ENCODE measurements at places on chromosomes 6 and 20.

GRCh38 chr6:53691252-53691651, 25.7 kb upstream of the KLHL31 start:
- no peak for DNase-seq

- peak; percentile 39 for DNase-seq
Observed at GRCh38 chr6:14211562-14211942, 94.0 kb downstream of the CD83 start.

- DNase-seq: peak; percentile 1
Observed at GRCh38 chr6:94636780-94637385, 940.5 kb upstream of the MANEA start.

GRCh38 chr6:40477246-40478126, 109.7 kb downstream of the LRFN2 start:
- DNase-seq: no peak

- no peak for DNase-seq
Observed at GRCh38 chr6:91716361-91716760, 1129.5 kb upstream of the MAP3K7 start.

DNA sequence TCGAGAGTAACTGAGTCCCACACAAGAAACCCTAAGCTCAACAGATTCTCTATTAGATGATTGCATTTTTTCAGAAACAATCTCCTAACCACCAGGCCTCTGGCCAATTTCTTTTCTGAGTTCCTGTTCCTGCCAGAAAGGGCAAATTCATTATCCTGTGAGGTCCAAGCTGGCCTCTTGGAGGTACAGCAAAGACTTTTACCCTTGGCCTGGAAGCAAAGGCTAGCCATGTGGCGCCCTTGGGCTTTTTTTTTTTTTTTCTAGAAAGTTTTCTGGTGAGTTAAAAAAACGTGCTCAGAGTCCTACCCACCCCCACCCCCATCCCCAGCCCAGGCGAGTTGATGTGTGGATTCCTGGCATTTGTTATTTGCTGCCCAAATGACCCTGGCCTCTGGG, 59.0 kb upstream of the EEF1A1 start:
- DNase-seq: peak; percentile 87

GRCh38 chr6:79796197-79796596, 151.2 kb downstream of the ELOVL4 start:
- DNase-seq: no peak

- no peak for DNase-seq
Observed at GRCh38 chr20:17273717-17274116, 46.9 kb downstream of the PCSK2 start.

GRCh38 chr6:19067165-19067564, 680.0 kb downstream of the RNF144B start:
- DNase-seq: no peak

DNA sequence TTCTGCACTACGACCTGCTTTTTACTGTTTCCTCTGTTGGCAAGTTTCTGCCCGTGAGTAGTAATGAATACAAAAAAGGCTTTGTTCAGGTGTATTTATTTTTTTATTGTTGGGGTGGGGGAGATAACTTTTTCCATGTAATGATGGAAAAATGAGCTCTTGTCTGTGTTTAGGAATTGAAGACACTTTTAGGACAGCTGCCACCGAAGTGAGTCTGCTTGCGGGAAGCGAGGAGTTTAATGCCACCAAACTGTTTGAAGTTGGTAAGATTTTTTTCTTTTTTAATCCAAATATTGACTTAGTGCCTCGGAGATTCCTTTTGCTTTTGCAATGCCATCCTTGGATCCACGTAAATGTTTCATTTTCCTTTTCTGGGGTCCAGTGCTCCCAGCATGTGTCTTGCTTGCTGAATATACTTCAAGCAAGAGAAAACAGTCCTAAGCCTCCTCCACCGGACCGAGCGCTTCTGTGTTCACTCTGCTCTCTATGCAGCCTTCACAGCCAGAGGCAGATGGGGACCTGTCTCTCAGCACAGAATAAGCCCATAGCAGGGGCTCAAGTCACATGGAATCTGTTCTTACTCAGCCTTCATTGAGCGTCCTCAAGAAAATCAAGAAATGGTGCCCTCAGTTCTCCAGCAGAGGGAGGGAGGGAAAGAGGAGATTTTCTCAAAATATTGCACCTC, 71.3 kb downstream of the ISM1 start:
- DNase-seq: no peak

GRCh38 chr6:53879608-53880007, 84.8 kb downstream of the LRRC1 start:
- DNase-seq: no peak

DNA sequence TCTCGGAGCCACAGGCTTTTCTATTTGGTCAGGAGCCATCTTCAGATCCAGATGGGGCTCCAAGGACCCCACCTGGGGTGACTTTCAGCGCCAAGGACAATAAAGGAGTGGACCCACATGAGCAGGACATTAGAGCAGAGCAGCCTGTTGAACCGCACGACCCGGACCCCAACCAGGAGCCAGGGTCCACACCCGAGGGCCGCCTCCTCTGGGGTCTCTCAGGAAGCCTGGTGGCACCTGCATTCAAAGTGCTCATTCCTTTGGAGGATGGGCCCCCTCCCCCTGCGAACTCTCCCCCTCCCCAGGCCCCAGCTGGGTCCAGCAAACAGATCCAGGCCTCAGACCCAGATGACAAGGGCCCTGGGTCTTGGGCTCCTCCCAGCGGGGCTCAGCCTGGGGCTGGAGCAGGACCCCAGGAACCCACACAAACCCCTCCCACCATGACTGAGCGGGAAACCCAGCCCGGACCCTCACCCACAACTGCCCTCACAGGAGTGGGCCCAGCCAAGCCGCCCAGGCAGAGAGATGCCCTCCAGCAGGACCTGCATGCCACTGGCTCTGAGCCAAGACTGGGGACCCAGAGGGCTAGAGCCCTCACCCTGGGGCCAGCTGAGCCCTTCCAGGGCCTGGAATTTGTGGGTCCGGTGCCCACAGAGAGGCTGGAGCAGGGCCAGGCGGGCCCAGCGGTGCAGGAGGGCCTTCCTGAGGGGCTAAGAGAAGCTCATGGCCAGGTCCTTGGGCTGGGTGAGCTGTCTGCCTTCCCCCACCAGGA, 23.9 kb downstream of the RAB44 start:
- no peak for DNase-seq

DNA sequence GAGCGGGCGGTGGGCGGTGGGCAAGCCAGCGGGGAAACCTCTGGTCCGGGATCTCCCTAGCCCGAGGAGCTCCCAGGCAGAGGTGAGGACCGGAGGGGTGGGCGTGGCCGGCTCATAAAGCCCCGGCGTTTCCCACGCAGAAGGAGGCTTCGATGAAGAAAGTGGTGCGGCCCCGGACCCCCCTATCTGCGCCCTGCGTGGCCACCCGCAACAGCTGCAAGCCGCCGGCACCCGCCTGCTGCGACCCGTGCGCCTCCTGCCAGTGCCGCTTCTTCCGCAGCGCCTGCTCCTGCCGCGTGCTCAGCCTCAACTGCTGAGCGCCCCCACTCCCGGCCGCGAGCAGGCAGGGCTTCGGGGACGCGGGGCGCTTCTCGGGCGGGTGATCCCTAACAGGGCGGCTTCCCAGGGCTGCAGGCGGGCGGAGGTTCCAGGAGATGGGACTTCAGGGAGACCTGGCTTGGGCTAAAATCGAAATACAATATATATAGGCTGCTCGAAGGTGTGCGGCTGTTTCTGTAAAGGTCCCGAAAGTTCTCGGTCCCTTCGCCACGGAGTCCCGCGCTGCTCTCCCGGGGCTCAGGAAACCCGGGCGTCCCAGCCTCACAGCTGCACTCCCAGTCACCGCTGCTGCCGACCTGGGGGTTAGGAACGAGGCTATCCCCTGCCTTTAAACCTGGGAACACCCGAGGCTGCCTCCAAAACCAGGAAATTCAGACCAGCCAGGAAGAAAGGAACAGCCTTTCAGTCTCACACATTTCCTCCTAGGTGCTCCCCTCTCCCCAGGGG, 27.8 kb downstream of the ASIP start:
- DNase-seq: peak; percentile 28

- no peak for DNase-seq
Observed at GRCh38 chr6:114312931-114313330, 29.9 kb downstream of the HS3ST5 start.

GRCh38 chr6:46468403-46469010, 22.7 kb downstream of the RCAN2 start:
- DNase-seq: peak; percentile 65

- no peak for DNase-seq
Observed at GRCh38 chr20:64072498-64073063, 6.7 kb downstream of the RGS19 start.

GRCh38 chr6:111862314-111862713, 10.9 kb downstream of the FYN start:
- DNase-seq: no peak

- no peak for DNase-seq
Observed at GRCh38 chr6:150975136-150975535, 109.6 kb downstream of the MTHFD1L start.

- no peak for DNase-seq
Observed at GRCh38 chr6:132973514-132973993, 159.2 kb downstream of the RPS12 start.

DNA sequence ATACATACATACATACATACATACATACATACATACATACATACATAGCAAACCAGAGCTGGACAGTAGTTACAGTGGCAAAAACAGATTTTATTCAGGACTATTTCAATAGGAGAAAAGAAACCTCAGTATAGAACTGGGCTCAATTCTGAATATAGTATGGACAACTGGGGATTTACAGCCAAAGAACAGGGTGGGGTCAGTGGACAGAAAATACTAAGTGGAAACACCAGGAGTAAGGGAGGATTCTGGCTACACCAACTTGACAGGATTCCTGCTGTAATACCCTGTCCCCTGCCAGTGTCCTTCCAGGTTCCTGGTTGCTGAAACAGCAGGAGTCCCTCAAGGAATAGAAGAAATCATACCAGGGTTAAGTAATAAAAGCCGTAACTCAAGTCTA, 293.1 kb downstream of the SLC35F1 start:
- DNase-seq: no peak

- DNase-seq: no peak
Observed at GRCh38 chr6:1607516-1608221, 2.0 kb upstream of the FOXC1 start.

DNA sequence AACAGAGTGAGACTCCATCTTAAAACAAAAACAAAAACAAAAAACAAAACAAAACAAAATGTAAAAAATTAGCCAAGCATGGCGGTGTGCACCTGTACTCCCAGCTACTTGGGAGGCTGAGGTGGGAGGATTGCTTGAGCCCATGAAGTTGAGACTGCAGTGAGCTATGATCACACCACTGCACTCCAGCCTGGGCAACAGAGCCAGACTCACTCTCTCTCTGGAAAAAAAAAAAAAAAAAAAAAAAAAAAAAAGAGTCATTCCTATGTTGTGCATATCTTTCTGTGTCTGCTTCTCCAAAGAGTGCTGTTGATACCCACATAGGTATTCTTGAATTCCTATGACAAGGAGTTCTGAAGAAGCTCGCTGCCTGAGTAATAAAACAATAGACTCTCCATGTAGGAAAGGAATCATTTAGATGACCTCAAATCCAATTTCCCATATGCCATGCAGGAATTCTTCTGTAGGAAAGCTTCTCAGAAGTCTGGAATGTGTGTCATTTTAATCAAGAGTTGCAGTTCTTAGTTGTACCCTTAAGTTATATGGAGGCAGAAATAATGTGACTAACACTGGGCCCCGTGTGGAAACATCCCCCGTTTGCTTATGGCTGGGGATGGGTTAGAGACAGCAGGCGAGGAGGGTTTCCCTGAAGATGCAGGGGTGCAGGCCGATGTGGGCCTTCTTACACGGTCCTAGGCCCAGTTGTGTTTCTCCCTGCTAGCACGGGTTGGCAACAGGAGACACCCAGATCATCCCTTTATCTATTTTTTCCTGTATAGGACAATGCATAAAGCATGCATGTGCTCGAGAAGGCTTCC, 79.4 kb downstream of the ZDHHC14 start:
- DNase-seq: peak; percentile 60

GRCh38 chr6:28565823-28566526, 40.3 kb downstream of the GPX5 start:
- DNase-seq: no peak

- DNase-seq: no peak
Observed at GRCh38 chr20:9323622-9324021, 190.8 kb upstream of the LAMP5 start.

DNA sequence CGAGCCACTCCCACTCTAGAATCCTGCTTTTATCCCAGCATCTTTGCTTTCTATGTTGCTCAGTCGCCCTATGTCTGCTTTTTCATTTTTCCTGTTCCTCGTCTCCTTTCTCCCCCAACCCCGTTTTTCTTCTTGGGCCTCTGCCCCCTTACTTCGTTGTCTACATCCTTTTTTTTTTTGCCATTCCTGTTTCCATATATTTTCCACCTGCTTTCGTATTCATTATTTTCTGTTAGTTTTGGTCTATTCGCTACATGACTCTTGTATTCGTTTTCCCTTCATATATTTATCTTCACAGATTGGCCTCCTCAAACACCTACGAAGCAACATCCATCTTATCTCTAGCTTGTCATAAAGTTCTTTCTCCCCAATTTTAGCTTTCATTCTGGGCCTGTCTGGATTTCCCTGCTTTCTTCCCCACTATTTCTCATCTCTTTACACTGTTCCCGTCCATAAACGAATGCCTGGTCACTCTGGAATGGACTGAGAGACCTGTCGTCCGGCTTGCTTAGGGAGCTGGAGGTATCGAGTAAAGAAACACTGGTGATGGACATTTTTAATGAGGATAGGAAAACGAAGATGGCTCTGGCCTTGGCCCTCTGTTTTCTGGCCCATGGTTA, 915 bp downstream of the PRRC2A start:
- no peak for DNase-seq

DNA sequence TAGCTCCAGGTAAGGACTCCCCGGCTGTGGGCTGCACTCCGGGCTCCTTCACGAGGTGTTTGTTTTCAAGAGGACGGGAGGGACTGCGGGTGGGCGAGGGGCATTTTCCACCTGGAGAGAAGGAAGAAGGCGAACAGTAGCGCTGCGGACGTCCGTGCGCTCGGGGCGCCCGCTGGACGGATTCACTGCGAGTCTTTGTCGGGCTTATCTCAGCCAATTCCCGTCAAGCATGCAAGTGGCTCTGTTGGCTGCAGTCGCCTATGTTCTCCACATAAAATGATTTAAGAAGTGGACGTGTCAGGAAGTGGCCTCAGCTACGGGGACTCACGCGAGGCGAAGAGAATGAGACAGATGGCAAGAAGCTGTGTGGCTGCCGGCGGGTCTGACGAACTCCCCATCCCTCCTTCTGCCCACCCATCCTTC, 332 bp downstream of the GRIK2 start:
- DNase-seq: peak; percentile 18

- DNase-seq: no peak
Observed at GRCh38 chr20:1657556-1658334, at the start of gene SIRPG. Gene SIRPG, minus strand, starts transcription at chr20:1657779. Its CDS starts 65 bp downstream, at chr20:1657714.

DNA sequence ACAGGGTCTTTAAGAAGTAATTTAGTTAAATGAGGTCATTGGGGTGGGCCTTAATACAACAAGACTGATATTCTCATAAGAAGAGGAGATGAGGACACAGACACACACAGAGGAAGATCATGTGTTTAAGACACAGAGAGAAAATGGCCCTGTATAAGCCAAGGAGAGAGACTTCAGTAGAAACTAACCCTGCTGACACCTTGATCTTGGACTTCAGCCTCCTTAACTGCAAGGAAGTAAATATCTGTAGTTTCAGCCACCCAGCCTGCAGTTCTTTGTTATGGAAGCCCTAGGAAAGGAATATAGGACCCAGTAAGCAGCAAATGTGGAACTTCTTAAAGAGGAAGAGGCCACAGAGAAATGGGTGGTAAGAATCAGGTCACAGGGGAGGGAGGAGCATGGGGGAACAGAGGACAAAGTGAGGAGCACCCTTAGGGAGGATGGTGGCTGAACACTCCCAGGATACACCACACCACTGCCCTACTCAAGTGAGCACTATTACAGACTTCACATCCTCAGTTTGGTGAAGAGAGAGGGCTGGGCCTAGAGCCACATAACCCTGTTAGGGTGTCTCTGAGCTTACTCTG, 762 bp downstream of the SIRPB1 start:
- no peak for DNase-seq

- peak; percentile 49 for DNase-seq
Observed at GRCh38 chr6:52590152-52590891, 13.5 kb upstream of the TRAM2 start.

All from fibroblast of skin of right quadriceps (primary cell).